ENCODE measurements at places on chromosomes 16 and 17.

DNA sequence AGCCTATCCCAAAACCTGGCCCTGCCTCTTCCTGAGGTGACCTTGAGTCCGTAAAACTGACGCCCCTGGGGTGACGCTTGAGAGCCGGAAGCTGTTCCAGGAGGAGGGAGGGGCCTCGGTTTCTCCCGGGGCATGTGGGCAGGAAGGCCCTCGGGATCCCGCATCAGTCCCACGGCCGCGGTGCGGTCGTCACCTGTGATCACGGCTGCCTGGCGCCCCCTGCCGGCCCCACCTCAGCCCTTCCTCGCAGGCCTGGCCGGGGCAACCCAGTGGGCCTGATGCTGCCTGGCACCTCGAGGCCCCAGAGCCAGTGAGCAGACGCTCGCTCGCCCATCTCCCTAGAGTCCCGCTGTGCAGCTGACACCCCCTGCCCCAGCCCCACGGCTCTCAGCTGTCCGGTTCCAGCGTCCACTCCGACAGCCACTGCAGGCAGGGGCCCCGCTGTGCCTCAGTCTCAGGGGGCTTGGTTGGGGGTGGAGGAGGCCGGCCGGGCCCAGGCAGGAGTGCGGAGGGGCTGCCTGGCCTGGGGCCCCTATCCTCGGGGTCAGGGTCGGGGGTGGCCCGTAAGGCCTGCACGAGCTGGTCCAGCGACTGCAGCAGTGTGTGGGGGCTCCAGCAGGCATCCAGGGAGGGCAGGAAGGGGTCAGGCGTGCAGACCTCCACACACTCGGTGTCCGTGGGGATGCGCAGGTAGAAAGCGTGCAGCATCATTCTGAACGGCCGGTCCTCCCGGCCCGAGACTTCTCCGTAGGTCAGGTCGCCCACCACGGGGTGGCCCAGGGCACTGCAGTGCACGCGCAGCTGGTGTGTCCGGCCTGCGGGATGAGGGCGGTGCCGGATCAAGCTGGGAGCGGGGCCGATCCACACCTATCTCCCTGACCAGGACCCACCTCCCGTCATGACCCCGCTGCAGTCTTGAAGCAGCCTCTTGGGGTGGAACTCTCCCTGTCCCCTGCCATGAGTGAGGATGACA lies 2.3 kb downstream of the RPUSD1 start:
- peak; percentile 74 for DNase-seq

GRCh38 chr17:31597646-31598398 lies 206.3 kb downstream of the RAB11FIP4 start:
- DNase-seq, result no peak

DNA sequence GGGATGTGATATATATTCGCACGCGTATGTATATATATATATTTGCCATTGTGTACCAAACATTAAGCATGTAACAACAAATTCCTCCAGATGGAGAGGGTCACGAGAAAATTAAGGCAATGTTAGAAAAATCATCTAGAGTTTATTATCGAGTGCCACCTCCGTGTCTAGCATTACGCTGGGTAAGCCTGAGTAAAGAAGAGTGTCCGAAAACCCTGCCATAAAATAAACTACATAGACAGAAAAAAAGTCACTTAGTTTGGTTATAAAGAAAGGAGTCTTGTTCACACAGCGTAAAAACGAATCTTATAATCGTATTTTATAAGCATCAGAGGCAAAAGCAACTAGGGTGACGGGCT lies 644 bp upstream of the RHOT1 start:
- no peak for DNase-seq

DNA sequence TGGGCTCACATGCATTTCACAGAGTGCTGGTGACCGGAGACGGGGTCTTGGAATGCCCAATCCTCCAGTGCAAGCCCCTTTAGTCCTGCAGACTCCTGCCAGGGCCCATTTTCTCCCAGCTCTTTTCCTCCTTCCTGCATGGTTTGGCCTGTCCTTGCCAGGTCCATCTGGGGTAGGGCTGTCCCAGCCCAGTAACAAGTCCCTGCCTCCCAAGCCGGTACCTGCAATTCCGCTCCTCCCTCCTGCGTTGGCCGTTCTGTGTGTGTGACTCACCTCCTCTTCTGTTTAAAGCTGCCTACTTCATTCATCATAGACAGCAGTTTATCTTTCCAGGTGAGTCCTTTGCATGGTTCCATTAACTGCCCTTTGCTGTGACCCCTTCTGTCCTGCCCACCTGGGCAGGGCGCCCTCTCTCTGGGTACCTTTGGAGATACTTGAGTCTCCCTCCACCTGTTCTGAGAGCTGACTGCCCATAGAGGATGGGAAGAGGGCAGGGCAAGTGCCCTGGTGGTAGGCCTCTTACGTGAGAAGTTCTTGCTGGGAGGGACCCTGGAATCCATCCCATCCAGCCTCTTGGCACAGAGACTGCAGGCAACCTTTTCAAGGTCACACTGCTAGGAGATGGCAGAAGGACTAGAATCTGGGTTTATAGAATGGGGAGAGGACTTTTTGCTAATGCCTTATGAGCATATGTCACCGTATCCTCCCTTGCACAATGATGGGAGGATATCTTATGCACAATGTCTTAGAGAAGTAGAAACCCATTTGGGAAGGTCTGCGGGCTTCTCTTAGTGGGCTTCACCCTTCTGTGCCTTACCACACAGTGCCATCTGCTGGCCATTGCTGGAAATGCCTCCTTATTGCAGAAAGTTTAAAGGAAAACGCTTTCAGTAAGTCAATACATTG lies 29.7 kb upstream of the LGALS9 start:
- DNase-seq, result peak; percentile 80

DNA sequence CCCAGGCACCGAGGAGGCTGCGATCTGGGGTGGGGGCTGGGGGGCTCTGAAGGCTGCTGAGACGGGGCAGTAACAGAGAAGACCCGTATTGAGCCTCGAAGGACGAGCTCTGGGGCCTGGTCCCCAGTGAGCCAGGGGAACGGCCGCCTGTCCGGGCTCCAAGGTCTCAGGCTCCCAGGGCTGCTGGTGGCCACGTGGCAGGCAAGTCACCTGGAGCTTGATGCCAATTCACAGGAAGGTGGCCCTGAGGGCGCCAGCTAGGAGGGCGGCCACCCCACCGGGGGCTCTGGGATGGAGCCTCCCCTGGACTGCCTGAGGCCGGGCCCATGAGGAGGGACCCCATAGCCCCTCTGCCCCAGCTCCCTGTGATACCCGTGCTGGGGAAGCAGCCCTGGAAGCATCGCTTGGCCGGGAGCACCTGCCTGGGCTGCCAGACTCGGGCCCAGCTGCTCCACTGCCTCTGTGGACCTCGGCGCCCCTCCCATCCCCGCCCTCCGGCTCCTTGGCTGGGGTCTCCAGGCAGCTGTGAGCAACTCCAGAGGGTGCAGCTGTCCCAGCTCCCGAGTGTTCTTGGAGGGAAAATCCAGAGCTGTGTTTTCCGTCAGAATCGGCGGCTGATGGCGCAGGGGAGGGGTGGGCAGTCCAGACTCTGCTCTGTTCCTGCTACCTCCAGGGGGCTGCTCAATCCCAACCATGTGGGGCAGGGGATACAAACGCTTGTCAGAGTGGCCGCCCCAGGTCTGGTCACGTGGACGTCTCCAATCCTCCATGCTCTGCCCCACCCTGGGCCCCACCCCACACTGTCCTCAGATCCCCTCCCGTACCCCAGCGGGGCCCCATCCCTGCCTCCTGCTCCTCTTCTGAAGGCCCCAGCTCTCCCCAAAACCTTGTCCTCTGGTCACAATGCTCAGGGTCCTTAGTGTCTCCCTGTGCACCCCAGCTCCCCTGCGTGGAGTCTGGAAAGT lies 67.2 kb upstream of the GNG13 start:
- no peak for DNase-seq

DNA sequence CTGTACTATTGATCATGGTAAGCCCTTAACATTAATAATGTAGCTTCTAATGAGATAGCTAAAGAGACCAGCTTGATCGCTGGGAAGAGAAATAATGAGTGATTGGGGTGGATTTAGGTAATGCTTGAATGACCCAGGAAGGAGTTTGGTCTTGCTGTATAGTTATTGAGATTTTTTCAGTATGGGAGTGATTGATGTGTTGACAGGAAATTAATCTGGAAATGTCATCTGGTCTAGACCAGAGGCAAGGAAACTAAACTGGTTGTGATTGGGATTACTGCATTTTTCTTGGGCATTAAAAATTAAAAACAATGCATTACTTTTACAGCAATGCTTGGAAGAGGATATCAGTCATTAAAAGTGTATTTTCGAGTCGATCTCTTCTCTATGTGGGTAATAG lies 11.8 kb downstream of the TEFM start:
- DNase-seq, result no peak

- no peak for DNase-seq
Measured at GRCh38 chr17:64551461-64551860, 44.7 kb downstream of the CEP95 start.

DNA sequence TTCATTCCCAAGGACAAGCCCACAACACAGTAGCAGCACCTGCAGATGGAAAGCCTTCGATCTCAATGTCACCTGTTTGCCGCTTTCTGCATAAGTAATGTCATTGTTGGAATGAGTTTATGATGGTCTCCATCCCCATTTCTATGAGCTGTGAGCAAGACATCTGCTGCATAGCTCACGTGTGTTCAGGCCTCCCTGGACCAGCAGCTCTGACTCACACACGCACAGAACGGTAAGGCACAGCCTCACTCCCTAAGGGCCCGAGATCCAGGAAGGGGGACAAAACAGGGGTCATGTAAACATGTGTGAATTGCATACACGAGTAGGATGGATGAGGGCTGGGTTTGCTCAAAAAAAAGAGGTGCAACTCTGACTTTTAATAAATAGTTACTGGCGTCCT lies 223.1 kb downstream of the SOX9 start:
- no peak for DNase-seq

DNA sequence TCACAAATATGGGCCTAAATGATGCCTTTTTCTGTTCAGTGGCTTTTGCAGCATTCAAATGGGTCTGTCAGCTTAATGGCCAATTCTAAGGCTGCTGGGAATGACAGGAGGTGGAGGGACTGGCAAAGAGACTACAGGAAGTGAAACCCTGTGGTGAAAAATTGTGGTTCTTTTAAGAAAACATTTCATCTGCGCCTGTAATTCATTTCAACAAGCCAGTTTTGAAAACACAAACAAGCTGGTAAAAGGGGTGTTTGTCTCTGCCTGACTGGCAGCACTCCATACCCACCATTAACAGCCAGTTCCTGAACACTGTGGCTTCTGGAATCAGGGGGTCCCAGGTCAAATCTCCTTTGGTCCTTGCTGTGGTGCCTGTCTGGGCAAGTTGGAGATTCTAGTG lies 3.6 kb upstream of the KDM8 start:
- DNase-seq, result peak; percentile 81

GRCh38 chr17:42177684-42178083 lies 3.3 kb downstream of the KCNH4 start:
- DNase-seq, result no peak

DNA sequence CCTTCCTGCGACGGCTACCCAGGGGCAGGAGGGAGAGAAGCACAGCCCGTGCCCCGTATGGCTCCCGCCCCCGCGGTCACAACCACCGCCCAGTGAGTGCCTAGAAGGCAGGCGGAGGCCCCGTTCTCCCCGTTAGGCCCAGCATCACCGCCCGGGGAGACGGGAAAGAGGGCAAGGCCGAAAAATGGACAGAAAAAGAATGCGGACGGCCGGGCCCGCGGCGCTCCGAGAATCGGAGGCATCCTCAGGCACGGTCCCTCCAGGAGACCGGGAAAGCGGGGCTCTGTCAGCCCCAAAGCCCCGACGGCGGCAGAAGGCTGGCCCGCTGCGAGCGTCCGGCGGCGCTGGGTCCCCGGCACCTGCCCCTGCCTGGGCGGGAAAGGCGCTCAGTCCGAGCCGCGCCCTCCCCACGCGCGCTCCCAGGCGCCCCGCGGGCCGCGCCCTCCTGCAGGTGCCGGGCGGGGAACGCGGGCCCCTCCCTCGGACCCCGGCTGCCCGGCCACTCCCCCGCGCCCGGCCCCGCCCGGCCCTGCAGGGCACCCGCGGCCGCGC lies 407 bp downstream of the MCRIP1 start:
- no peak for DNase-seq

Measured in activated CD4-positive, alpha-beta T cell treated with anti-CD3 and anti-CD28 coated beads, Interleukin-2, amount 50 U/mL, for 16 hours (primary cell).